ENCODE measurements at places on chromosomes 2 and 18. TPM values are rescaled to one million over a fixed set of nuclear protein-coding genes. Genes with fewer than 3 reads are reported as not detected.

ABCG5 gene
- total RNA-seq = not detected

UGT1A6 gene
- total RNA-seq = 549 TPM

CNDP2 gene
- total RNA-seq = 161 TPM

L3MBTL4 gene
- total RNA-seq = not detected

CPLX4 gene
- total RNA-seq = not detected

RIT2 gene
- not detected for total RNA-seq

FOXD4L1 gene
- total RNA-seq = 0.43 TPM

CD207 gene
- not detected for total RNA-seq

C2orf78 gene
- total RNA-seq = not detected

GCA gene
- total RNA-seq = 13.4 TPM

DSC2 gene
- total RNA-seq = 13.9 TPM

KCNG2 gene
- total RNA-seq = not detected

ZC3H8 gene
- 11.3 TPM for total RNA-seq

SNED1 gene
- 9.6 TPM for total RNA-seq

RETSAT gene
- 52.1 TPM for total RNA-seq

CD226 gene
- total RNA-seq = 0.13 TPM

DSG1 gene
- total RNA-seq = not detected

B3GNT7 gene
- total RNA-seq = 14.0 TPM

INO80C gene
- total RNA-seq = 23.9 TPM

CIB4 gene
- total RNA-seq = not detected

KCNG3 gene
- total RNA-seq = 2.1 TPM

MAP4K3 gene
- 38.4 TPM for total RNA-seq

UGT1A4 gene
- total RNA-seq = 73.6 TPM

TOGARAM2 gene
- 0.44 TPM for total RNA-seq

MYO7B gene
- not detected for total RNA-seq

GALNT3 gene
- 33.1 TPM for total RNA-seq

ACADL gene
- 0.24 TPM for total RNA-seq

PLGLB2 gene
- 1.9 TPM for total RNA-seq

CCDC141 gene
- total RNA-seq = not detected

GIGYF2 gene
- total RNA-seq = 86.4 TPM

GAREM1 gene
- total RNA-seq = 10.2 TPM

ALPG gene
- total RNA-seq = 1.2 TPM

TFCP2L1 gene
- total RNA-seq = 4.6 TPM

All from PC-9 (cell line).